ENCODE measurements at places on chromosomes 4 and X.

DNA sequence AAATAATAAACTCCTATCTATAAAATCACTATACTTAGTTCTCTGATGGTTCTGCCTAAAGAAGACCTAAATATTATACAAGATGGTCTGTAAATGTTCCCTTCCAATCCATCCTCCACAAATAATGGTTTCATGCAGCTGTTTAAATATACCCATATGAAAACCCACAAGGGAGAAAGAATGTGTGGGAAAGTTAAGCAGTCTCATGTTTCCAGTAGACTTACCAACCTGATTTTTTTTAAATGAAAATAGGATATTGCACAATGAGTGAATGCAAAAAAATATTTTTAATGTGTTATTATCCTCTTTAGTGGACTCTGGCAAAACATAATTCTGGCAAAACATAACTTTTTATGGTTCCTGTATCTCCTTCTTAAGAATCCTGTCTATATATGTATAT is 23.3 kb downstream of the CAMK2D start:
- no peak for DNase-seq

GRCh38 chrX:83512111-83512510 is 4.0 kb downstream of the POU3F4 start:
- no peak for DNase-seq

DNA sequence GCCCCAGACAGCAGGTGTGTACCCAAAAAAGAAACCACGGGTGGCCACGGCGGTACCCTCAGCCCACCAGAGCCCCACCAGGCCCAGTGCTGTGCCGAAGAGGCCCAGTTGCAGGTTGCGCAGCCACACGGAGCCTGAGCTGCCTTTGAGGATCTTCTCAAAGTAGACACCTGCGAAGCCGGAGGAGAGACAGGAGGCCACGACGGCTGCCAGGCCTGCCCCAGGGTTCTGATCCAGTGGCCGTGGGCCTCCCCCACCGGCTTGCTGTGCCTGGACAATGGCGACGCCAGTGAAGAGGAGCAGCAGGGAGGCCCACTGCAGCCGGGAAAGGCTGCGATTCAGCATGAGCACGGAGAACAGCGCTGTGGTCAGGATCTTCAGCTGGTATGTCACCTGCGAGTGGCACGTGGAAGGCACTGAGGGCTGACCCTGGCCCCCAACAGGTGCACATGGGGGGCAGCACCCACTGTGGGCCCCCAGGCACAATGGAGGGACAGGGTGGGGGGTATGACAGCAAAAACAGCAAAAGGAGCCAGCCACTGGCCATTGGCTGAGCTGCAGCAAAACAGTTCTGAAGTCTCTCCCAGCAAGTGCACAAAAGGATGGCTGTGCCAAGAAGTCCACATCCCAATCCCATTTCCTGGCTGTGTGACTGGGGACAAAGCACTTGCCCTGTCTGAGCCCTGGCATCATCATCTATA is 6.2 kb downstream of the SLC35A2 start:
- no peak for DNase-seq

DNA sequence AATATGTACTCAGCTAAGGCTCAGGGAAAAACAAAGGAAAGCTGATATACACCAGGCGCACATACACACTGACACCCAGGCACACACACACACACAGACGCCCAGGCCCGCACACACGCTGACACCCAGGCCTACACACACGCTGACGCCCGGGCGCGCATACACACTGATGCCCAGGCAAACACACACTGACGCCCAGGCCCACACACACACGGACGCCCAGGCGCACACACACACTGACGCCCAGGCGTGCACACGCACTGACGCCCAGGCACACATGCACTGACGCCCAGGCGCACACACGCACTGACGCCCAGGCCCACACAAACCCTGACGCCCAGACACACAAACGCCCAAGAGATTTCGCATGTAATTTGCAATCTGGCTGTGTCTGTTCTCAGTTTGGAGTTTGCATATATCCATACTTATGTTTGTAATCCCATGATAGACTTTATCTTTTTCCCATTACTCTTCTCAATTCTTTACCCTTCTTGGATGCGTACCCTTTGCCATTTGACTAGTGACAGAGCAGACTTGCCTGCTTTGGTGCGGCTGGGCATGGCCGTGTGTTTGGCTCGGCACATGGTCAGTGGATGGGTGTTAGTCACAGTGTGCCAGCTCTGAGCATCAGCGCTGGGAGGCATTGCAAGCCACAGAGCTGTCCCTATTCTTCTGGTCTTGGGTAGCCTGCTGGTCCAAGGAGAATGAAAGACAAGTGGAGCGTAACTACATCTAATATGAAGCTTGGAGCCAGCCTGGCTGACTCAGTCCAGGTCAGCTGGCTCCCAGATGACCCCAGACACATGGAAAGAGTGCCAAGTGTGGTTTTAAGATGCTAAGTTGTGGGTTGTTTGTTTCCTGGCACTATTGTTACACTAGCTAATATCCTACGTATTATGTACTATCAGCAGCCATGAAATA is 632.4 kb upstream of the ZFP42 start:
- DNase-seq, result no peak

DNA sequence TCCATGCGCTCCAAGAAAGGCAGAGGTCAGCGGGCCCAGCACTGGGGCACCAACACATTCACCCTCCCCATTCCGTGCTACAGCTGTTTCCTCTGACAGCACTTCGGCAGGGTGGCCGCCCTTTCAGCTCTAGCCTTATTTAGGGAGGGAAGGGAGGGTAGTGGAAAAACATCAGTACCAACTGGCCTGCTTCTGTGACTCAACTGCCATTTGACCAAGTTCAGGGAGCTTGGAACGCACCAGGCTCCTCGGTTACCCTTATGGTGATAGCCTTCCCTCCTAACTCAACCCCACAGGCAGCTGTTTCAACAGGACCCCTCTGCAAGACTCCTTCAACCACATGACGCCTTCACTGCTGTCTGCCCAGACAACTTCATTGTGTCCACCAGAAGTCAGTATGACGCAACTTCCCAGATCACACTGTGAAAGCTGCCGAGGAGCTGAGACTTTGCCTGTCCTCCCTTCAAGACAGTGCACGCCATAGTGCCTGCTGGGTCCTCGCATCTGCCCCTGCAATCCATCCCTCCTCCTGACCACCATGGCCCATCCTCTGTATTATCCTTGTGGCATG is 132.2 kb downstream of the AFAP1 start:
- no peak for DNase-seq

- no peak for DNase-seq
Measured at GRCh38 chr4:126071346-126072333, 756.9 kb downstream of the FAT4 start.

GRCh38 chrX:24482823-24483415 is 17.8 kb downstream of the PDK3 start:
- no peak for DNase-seq

DNA sequence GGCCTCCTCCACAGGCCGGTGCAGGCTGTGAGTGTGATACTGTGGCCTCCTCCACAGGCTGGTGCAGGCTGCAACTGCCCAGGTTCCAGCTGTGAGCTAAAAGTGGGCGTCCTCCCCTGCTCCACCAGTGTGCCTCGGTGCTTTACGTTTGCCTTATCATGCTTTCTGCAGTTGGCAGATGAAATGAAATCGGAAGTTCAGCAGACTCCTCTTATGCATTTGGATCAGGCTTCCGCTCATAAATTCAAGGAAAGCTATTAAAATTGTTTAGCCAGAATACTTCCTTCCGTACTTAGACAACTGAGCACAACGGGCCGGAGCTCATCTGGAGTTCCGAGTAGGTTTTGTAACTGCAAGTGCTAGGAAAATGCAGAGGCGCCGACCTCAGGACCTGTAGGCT is 12.0 kb downstream of the CYP4V2 start:
- no peak for DNase-seq

GRCh38 chrX:117998171-117998570 is 118.4 kb downstream of the KLHL13 start:
- no peak for DNase-seq

Measured in activated CD8-positive, alpha-beta memory T cell treated with anti-CD3 and anti-CD28 coated beads for 1 hour (primary cell).